Caudate nucleus (tissue), 63 donors: ENCODE measurements at places on chromosomes 12 and 14.

GRCh38 chr12:126960709-126961108 is 1306.3 kb upstream of the TMEM132C start:
- no peak for DNase-seq

- no peak for DNase-seq
These were observed 421.9 kb upstream of the PRICKLE1 start for GRCh38 chr12:43011383-43011926.

GRCh38 chr14:92680781-92681650 is 67.4 kb downstream of the LGMN start:
- DNase-seq: no peak

- DNase-seq: no peak
These were observed 3.0 kb upstream of the HOXC13 start for GRCh38 chr12:53935383-53936341.

DNA sequence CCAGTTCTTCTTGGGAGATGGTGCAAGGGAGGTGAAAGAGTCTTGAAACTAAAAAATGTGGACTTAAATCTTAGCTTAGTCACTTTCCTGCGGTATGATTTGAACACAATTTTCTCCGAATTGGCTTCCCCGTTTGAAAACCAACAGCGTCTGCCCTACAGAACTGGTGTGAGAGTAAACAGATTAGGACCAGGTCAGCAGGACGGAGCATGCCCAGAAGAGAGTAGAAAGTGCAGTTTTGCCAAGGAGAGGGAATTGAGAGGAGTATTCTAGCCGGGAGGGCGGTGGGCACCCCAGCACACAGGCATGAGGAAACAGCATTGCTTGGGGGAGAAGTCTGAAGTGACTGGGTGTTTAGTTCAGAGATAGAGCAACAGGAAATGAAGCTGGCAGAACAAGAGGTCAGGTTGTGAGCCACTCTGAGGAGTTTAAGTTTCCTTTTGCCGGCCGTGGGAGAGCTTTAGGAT is 927.1 kb downstream of the VRK1 start:
- DNase-seq: no peak

DNA sequence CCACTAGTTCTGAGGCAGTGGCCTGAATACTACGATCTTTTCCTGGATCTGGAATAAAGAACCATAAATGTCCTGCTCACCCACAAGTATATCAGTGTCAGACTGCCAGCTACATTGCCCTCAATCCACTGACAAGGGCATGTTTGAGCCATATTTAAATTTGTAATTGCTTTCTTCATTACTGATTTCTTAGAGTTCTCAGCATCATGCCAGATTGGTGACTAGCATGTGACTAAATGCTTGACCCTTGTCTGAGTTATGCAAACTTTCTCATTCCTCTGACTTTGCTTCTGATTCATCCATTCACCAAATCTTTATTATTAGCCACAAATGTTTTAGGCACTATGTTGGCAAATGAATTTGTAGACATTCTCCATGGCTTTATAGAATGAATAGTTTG is 143.6 kb upstream of the SLC16A7 start:
- DNase-seq: no peak
